NCI-H526 (cell line): ENCODE measurements at places on chromosomes 11 and 22.

GRCh38 chr22:26665813-26666231, 8.4 kb downstream of the MIAT start:
- no peak for DNase-seq

DNA sequence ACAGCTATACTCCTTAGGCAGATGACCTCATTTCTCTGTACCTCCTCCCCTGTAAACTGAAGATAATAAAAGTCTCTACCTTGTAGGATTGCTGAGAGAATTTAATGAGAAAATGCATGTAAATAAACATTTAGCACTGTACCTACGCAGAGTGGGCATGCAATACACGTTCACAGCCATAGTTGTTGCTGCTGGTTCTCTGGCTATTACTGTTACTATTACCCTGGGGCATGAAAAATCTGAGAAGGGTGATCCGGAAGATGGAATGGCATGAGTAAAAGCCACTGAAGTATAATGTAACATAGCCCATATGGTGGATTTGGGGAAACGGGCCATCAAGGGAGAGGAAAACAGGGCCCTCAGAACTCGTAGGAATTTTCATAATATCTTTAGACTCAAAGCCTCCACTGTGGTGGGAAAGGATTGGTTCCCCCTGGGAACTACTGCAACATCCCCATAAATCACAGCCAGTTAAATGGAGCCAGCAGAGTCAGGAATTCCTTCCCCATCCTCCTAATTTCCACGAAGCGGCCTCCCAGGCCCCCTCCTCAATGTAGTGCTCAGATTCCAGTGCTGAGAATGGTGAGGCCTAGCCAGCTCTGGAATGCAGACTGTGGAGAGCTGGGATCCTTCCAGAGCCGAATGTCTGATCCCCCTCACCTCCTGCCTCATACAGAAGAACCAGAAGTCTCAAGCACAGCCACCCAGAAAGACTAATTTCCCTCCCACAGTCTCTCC, 205.3 kb downstream of the MN1 start:
- no peak for DNase-seq

GRCh38 chr11:102383839-102384238, 36.8 kb downstream of the BIRC2 start:
- no peak for DNase-seq

GRCh38 chr11:66853242-66854229, 3.3 kb upstream of the LRFN4 start:
- DNase-seq = no peak

DNA sequence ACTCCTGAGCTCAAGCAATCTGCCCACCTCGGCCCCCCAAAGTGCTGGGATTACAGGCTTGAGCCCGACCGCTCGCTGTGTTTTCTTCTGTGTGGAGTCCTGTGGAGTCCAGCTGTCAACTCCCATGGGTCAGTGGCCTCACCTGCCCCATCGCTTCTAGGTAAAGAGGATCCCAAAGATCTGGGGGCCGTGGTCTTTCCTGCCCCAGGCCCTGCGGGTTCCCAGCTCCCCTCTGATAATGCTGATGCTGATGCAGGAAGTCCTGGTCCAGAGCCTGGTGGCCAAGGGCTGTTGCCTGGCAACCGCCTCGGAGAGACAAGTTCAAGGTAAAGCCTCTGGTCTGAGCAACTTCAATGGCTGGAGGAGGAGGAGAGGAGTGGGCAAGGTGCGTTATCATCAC, 9.6 kb downstream of the SSTR3 start:
- no peak for DNase-seq

DNA sequence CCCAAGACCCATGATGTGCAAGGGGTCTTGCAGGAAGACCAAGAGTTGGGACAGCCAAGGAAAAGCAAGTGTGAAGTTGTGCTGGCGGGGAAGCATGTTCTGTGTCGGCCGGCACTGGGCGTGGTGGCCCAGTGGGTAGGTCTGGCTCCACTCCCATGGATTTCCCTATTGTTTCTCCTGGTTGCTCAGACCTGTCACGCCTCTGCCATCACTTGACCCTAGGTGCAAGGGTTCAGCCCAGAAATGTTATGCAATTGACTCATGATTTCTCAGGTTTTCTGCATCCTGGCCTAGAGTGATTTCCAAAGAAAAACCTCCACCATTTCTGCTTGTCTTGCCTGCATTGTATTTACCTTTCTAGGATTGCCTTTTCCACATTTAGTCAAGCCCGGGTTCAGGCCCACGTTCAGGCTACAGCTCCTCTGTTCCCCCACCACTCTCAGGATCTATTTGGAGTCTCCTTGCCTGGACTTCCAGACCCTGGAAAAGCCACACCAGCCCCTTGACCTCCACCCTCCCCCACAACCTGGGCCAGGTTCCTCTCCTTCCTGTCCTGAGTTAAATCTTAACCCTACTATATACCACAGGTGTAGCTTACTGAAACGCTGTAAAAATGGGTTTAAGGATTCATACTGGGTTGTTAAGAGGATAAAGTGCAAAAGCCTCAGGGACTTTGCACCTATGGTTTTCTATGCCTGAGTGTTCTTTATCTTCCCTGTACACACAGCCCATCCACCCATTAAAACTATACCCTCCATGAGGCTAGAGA, 17.5 kb upstream of the FOLR1 start:
- DNase-seq = no peak

DNA sequence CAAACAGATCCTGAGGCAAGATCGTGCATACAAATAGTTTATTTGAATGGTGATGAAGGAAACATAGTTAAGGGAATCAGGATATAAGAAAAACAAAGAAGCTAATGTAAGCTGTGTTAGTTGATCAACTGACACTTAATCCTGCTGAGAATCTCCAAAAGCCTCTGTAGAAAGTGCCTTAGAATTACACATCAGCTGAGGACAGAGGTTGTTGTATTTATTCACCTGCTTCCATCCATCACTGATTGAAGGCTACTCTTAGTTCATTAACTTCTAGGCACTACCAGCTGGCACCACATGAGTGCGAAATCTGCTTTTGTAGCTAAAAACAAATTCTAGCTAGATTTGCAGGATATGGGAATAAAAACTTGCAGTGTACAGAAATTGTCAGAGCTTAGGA, 1082.0 kb upstream of the CNTN5 start:
- DNase-seq = no peak

DNA sequence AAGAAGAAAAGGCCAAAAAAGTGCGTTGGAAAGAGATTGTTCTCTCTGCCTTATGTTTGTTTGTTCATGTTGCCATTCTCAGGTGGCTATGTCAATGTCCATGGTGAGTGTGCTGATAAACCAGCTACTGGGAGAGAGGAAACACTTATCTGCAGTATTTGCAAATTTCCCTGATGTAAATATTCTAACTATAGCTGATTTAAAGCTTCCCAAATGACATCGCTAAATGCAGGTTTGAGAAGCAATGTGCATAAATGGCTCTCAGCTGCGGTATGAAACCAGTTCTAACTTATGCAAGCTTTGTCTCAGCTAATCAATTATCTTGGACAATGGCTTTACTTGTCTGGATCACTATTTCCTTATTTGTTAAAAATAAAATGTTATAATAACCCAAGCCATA, 312.5 kb upstream of the ANO3 start:
- no peak for DNase-seq

DNA sequence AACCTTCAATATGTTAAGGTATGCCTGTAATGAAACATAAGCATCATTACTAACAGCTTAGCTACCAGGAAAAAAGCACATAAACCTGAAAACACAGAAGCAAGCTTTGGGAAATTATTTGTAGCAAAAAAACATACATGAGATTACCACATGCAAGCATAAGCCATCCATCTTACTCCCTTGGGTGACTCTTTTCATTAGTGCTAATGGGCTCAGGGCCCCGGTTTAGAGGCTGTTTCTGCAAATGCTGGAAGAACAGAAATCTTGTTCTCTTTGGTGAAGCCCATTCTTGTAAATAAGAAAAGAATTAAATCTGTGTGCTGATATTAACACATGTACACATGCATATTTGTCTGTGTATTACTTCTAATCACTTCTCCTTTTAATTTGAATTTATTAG, 314.3 kb downstream of the TTC28 start:
- DNase-seq = no peak

- no peak for DNase-seq
Measured at GRCh38 chr22:31954535-31955523, 10.5 kb downstream of the YWHAH start.

GRCh38 chr22:47107431-47107830, 345.0 kb downstream of the TBC1D22A start:
- DNase-seq = no peak

- DNase-seq = no peak
Measured at GRCh38 chr22:42365942-42366695, 66.1 kb downstream of the NFAM1 start.

- peak; percentile 75 for DNase-seq
Measured at GRCh38 chr11:46896719-46897406, 21.5 kb downstream of the LRP4 start.

GRCh38 chr11:3815845-3816244, 7.5 kb downstream of the PGAP2 start:
- no peak for DNase-seq

GRCh38 chr22:42443240-42444076, 11.3 kb upstream of the NFAM1 start:
- no peak for DNase-seq

DNA sequence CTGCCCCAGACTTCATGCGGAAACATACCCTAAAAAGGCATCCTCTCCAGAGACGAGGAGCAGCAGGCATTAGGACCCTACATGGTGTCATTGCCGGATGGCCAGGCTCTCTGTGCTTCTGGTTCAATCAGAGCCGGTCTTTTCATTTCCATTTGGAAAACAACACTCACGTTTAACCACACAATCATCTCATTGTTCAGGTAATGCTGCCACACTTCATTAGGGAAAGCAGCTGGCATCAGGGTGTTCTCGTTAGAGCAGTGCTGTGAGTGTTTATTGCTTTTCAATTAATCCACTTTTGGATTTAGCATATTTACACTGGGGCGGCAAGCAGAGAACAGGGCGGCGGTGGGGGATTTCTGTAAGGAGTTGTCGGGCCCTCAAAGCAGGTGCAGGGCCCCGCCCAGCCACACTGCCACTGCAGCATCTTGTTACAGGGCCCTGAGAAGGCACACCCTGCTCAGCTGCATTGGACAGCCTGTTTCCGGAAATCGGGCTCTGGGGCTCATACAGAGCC, 338.6 kb downstream of the SHANK2 start:
- DNase-seq = peak; percentile 97

- no peak for DNase-seq
Measured at GRCh38 chr11:47062736-47063135, 113.9 kb downstream of the ARFGAP2 start.

GRCh38 chr11:98561877-98562395, 458.8 kb upstream of the CNTN5 start:
- no peak for DNase-seq

DNA sequence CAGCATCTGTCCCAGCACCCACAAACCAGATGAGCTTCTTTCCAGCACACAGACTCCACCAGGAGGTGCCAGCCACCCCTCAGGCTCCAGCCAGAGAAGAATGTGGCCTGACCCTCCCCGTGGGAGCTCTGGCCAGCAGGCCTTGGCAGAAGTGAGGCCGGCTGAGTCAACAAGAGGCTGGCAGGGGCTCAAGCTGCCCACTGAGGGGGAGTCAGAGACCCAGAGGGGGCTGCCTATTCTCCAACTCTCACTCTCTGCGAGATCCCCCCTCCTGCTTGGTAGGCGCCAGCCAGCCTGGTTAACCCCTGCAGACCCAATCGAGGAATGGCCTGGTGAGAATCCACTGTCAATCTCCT, 10.6 kb upstream of the CDC42EP1 start:
- DNase-seq = no peak

DNA sequence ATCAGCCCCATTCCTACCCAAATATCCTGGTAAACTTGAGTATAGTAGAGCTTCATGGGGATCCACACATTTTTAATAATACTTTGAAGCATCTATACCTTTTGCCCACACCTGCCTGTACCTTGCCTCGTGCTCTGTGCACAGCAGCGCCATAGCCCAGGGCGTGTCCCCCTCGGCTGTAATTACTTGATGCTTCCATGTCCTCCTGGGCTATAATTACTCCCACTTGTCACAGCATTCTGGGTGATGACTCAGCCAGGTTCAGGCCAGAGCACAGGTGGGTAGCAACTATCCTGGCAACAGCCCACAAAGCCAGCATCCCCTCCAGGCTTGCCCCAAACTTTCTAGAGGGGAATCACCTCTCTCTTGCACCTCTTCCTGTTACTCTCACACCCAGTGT, 23.7 kb upstream of the SLC36A4 start:
- DNase-seq = no peak

- no peak for DNase-seq
Measured at GRCh38 chr22:42974223-42974622, 40.7 kb downstream of the PACSIN2 start.

DNA sequence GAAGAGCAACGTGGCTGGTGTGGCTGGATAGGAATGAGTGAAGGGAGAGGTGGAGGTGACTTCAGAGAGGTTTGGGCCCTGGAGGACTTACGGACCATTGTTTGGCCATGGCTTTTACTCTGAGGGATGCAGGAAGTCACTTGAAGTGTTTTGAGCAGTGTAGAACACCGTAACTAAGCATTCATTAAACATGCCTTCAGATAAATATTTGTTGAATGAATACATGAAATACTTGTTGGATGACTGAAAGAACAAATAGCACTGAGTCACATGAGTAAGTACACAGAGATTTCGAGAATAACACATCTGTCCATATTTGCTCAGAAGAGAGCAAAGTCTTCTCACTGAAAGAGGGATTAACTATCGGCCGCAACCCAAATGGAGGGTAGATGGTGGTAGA, 182.7 kb upstream of the SNX19 start:
- DNase-seq = no peak

DNA sequence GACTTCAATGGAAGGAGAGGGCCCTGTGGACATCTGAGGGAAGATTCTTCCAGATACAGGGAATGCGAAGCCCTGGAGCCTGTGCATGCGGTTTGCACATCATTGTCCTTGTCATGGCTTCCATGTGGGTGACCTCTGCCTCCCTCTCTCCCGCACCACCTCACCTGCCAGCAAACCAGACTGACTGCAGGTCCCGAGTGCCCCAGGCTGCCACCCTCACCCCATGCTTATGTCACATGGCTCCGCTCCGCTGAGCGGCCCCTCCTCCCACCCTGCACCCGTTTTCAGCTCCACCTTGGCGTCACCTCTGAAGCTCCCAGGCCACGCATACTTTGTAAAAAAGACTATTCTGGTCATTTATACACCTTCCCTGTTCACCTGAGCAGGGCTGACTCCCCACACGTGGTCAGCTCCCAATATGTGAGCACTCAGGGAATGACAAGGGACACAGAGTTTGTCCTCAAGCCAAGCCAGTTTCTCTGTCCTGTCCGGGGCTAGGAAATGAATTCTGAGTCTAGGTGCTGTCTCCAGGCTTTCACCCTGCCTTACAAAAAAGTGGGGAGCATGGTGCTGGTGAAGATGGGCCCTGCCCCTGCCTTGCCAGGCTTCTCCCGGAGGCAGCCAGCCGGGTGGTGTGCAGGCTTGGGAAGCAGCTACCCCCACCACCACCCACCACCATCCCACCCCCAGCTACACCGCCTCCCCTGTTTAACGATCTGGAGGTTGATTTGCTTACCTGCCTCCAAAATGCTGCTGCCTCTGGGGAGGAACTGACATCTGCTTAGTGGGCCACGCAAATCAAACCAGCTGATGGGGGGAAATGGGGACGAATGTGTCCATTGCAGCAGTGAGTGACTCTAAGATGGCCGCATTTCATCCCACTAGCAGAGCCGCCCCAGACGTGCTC, 32.7 kb downstream of the FAM83F start:
- peak; percentile 32 for DNase-seq

- peak; percentile 11 for DNase-seq
Measured at GRCh38 chr11:27166130-27166529, 125.5 kb downstream of the BBOX1 start.
